CD8-positive, alpha-beta T cell (primary cell): ENCODE measurements at places on chromosomes 13 and 19.
A peak's percentile ranks its signal among the peaks of the same experiment; 100 is the strongest.

GRCh38 chr13:45847554-45848224 is 3.9 kb downstream of the SIAH3 start:
- peak; percentile 72 for DNase-seq

DNA sequence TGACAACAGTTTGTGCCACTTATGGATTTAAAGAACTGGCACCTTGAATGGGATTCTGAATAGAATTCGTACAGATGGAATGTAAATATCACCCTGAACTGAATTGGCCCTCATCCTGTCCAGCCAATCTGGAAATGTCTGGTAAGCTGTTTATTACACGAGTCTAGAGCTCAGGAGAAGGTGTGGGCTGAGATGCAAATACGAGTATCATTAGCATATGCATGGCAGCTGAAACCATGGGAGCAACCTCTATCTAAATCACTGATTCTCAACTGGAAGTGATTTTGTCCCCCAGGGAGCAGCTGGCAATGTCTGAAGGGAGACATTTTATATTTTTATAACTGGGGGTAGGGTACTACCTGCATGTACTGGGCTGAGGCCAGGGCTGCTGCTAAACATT is 15.6 kb upstream of the VWA8 start:
- DNase-seq, result no peak

GRCh38 chr13:112060282-112060830 is 6.6 kb upstream of the SOX1 start:
- DNase-seq, result no peak

DNA sequence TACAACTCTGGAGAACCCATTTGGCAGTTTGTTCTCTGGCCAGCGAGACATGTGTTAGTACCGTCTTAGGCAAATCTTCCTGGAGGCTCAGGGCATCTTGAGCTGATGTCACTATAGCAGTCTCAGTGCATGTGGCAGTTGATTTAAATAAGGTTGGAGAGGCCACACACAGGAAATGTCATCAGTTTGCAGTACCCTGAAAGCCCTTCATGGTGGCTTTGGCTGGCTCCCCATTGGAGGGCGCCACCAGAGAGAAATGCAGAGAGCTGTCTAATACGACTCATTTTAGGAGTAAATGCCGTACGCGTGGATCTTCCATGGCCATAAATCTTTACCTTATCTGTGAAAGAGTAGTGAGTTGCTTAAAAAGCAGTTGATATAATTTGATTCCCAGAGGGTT is 163.1 kb downstream of the STK24 start:
- no peak for DNase-seq

DNA sequence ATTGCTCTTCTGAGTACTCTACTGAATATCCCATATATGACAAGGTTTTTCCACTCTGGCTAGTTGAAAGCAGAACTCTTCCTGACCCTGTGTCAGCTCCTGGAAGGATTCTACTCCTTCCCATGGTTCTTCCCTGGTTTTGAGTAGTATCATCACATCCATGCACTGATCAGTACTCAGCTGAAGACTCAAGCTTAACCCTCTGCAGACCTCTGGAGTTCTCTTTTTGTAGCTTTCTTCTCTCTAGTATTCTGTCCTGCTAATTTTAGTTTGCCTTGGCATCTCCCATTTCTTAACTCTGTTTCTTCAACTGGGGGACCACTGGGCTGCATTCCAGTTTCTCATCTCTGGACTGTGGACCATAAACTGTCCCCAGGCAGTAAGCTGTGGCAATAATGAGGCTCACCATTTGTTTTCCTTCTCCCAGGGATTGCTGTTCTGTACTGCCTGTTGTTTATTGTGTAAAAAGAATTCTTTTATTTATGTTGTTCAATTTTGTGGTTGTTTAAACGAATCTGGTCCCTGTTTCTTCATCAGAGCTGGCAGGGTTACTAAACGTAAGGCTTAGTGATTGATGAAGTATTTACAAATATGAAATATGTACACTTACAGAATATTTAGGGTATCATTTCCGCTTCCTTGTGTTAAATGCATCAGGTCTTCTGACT is 19.7 kb downstream of the LPAR6 start:
- DNase-seq, result no peak

DNA sequence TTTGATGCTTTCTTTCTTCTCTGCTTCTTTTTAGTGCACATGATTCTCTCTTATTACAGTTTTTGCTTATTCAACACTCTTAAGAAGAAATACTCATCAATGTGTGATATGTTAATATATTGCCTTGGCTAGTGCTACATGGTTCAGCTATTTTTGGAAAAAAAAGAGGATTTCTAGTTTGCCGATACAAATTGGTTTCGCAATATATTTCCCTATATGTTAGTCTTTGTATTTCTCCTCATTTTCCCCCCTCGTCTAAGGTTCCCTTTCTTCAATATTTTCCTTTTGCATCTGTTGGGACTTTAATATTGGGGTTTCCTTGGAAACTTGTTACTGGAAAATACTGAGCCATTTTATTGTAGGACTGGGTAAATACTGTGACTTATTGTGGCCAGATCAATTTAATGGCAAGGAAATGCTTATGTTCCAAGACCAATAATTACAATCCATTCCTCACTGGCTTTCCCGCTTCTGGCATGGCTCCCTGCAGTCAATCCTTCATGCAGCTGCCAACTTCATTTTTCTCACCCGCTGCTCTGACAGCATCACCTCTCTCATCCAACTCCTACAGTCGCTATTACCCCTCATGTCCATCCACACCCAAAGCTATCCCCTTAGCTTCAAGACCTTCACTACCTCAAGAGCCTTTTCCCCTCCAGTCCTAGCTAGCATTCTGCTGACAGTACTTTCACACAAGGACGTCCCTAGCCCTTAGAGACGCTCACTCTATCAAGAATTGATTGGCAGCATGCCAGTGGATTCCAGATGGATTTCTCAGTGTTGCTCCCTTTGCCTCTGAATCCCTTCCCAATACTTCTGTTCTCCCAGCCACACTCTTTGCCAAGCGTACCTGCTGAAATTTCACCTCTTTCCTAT is 280.1 kb upstream of the TMTC4 start:
- no peak for DNase-seq

- DNase-seq, result no peak
Observed at GRCh38 chr19:32350471-32350865, 5.1 kb downstream of the ZNF507 start.

GRCh38 chr13:27077451-27077850 is 94.2 kb downstream of the USP12 start:
- DNase-seq, result no peak

GRCh38 chr19:50427997-50428425 is 4.7 kb upstream of the MYBPC2 start:
- DNase-seq, result no peak

GRCh38 chr19:34428549-34429285 is 536 bp downstream of the UBA2 start:
- peak; percentile 26 for DNase-seq

- no peak for DNase-seq
Observed at GRCh38 chr19:15421136-15421695, 2.4 kb upstream of the AKAP8L start.

DNA sequence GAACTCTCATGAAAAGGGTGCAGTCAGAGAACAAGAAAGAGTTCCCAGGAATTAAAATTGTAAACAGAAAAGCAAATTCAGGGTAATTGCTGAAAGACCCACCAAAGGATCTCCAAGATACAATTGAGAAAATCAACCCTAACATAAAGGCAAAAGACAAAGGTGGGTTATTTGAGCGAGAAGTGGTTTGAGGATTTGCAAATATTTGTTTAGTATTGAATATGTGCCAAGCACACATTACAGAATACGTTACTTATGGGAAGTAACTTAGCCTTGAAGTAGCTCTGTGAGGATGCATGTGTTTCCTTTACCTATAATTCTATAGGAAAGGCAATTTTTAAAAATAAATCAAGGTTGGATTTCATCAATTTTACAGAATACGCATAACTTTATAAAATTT is 10.0 kb upstream of the CEACAM21 start:
- no peak for DNase-seq

- peak; percentile 37 for DNase-seq
Observed at GRCh38 chr19:57099199-57099661, 20.6 kb upstream of the USP29 start.

DNA sequence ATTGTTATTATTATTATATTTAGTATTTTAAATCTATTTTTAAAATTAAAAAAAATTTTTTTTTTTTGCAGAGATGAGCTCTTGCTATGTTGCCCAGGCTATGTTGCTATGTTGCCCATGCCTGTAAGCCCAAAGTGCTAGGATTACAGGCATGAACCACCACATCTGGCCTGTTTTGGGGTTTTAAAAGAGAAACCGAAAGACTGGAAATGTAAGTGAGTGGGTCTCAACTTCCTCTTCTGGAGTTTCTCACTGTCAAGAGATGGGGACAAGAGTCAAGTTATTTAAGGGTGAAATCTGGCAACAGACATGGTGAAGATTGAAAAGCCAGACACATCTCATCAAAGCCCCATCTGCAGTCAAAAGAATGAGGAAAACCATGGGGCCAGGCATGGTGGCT is 4.2 kb upstream of the OR7G3 start:
- no peak for DNase-seq

- no peak for DNase-seq
Observed at GRCh38 chr19:21699197-21699596, 68.2 kb downstream of the ZNF100 start.

GRCh38 chr13:42973581-42973980 is 18.5 kb downstream of the EPSTI1 start:
- no peak for DNase-seq

GRCh38 chr13:99859178-99860177 is 112.1 kb downstream of the ZIC5 start:
- DNase-seq, result peak; percentile 3
